Naive thymus-derived CD8-positive, alpha-beta T cell (primary cell): ENCODE measurements at places on chromosomes 11 and 22. TPM values are rescaled to one million over a fixed set of nuclear protein-coding genes. Genes with fewer than 3 reads are reported as not detected.

DNA sequence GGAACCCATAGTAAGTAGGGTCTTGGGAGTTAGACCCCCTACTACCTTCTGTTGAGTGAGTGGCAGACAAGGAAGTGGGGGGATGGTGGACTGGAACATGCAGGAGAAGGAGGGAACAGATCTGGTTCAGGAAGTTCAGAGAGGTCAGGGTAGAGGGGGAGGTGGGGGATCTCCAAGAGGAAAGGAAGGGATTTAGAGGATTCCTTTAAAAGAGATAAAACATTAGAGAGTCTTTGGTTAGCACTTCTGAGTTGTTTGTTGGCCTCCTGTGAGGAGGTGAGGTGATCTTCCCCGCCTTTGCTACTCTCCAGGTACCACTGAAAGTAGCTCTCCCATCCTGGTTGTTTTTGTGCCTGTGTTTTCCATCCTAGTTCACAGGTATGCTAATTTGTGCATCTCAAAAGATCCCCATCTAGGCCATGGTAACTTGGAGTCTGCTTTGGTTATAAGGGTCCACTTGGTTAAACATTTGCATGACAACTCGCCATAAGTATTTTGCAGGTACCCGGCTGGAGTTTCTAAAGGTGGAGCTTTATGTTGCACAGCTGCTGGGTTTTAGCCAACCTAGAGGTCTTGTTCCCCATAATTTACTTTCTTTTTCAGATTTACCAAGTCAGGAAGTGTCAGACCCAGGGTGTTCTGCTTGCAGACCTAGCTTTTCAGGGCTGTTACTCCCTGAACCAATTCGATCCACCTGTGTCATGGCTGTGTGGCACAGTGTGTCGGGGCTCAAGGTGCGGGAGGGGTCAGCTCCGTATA is 79.3 kb upstream of the SORL1 start:
- H3K27ac ChIP-seq, result no peak overlapping the region
- no peak for DNase-seq
- H3K36me3 ChIP-seq, result no peaks in the 10 kb centered on the region
- H3K4me3 ChIP-seq, result no peak overlapping the region
- peaks cover 82% of the 10 kb centered on the region for H3K4me1 ChIP-seq

DNA sequence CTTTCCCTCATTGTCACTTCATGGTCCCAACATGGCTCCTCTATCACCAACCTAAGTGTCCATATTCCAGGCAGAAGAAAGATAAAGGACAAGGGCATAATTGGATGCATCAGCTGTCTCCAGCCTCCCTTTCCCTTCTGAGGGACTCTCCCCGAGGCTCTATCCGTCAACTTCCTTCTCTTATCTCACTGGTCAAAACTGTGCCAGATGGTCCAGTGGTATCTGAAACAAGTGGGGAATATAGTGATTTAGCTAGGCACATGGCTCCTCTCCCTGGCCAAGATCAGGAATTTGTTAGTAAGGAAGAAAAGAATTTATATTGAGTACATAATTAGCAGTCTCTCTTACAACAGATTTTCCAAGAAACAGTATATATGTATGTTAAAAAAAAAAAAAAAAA is 12.6 kb upstream of the SPON1 start:
- no peak overlapping the region for H3K27ac ChIP-seq
- no peak for DNase-seq
- H3K4me1 ChIP-seq, result peaks cover 11% of the 10 kb centered on the region
- no peaks in the 10 kb centered on the region for H3K27me3 ChIP-seq

The SLC25A17 gene
- 13.6 TPM for total RNA-seq

DNA sequence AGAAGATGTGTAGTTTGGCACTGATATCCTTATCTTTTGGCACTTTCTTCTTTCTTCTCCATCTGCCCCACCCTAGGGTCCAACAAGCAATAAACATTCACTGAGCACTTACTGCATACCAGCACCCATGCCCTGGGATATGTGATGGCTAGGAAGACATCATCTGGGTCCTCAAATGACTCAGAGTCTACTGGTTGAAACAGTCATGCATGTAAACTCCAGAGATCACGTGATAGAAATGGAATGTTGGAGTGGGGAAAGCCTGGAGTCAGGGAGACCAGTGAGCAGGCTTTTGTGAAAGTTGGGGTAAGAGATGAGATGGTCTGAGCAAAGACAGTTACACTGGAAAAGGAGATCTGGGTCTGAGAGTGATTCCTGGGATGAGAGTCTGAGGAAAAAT is 724.9 kb upstream of the TENM4 start:
- no peaks in the 10 kb centered on the region for H3K4me1 ChIP-seq
- H3K4me3 ChIP-seq, result no peak overlapping the region
- H3K36me3 ChIP-seq, result no peaks in the 10 kb centered on the region
- H3K27ac ChIP-seq, result no peak overlapping the region
- DNase-seq, result no peak

DNA sequence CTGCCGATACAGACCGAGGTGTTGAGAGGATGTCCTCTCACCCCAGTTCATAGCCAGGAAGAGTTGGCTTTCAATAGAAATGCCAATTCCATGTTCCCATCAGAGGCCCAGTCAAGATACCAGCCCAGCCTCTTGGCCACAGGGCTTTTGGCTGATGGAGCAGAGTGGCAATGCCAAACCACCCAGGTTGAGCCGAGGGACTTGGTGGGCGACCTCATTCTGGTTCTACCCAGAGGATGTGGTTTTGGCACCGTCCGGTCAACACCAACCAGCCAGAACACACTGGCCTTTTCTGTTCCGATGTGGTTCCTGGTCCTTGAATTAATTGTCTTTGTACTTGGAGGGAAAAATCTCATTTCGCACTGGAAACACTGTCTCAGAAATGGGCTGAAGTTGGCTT is 60.5 kb downstream of the COMMD9 start:
- no peaks in the 10 kb centered on the region for H3K36me3 ChIP-seq
- no peak for DNase-seq
- no peaks in the 10 kb centered on the region for H3K4me1 ChIP-seq
- H3K27ac ChIP-seq, result no peak overlapping the region

- peaks cover 36% of the 10 kb centered on the region for H3K36me3 ChIP-seq
- no peak overlapping the region for H3K4me3 ChIP-seq
- no peak overlapping the region for H3K27ac ChIP-seq
- no peak for DNase-seq
- no peaks in the 10 kb centered on the region for H3K4me1 ChIP-seq
These were observed 23.8 kb downstream of the IGHMBP2 start for GRCh38 chr11:68927280-68928135.

The DRICH1 gene
- 1.8 TPM for total RNA-seq

GRCh38 chr11:91147885-91148284 is 925.0 kb upstream of the CHORDC1 start:
- no peak overlapping the region for H3K27ac ChIP-seq
- peaks cover 11% of the 10 kb centered on the region for H3K36me3 ChIP-seq
- no peak overlapping the region for H3K4me3 ChIP-seq
- H3K4me1 ChIP-seq, result no peaks in the 10 kb centered on the region
- no peak for DNase-seq
- no peaks in the 10 kb centered on the region for H3K27me3 ChIP-seq

GRCh38 chr22:44557064-44557748 is 59.2 kb upstream of the RTL6 start:
- H3K27ac ChIP-seq, result no peak overlapping the region
- H3K4me1 ChIP-seq, result no peaks in the 10 kb centered on the region
- no peak overlapping the region for H3K4me3 ChIP-seq
- no peaks in the 10 kb centered on the region for H3K36me3 ChIP-seq

The SPI1 gene
- total RNA-seq, result 3.4 TPM

- no peaks in the 10 kb centered on the region for H3K36me3 ChIP-seq
- H3K27ac ChIP-seq, result no peak overlapping the region
- no peak overlapping the region for H3K4me3 ChIP-seq
- H3K27me3 ChIP-seq, result peaks cover 52% of the 10 kb centered on the region
- peaks cover 19% of the 10 kb centered on the region for H3K4me1 ChIP-seq
- DNase-seq, result no peak
These were observed 2.1 kb upstream of the LHFPL7 start for GRCh38 chr22:24948356-24949202.

The PVALB gene
- total RNA-seq, result not detected

GRCh38 chr11:10917802-10918201 is 59.9 kb upstream of the ZBED5 start:
- H3K27me3 ChIP-seq, result no peaks in the 10 kb centered on the region
- no peak overlapping the region for H3K27ac ChIP-seq
- H3K4me3 ChIP-seq, result no peak overlapping the region
- H3K36me3 ChIP-seq, result no peaks in the 10 kb centered on the region

DNA sequence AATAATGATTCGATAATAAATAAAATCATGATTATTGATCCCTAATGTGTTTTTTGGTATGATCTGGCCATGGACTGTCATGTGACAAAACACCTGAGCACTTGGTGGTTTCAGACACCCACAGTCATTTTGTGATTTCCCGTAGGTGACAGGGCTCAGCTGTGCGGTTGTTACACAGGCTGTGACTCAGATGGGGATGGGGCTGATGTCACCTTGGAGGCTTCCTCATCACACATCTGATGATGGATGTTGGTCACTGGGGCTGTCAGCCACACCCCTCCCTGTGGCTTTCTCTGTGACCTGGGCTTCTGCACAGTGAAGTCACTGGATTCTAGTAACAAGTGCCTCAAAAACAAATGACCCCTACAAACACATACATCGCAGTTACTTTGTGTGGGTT is 995.1 kb downstream of the BRD1 start:
- peaks cover 28% of the 10 kb centered on the region for H3K27me3 ChIP-seq
- H3K27ac ChIP-seq, result no peak overlapping the region
- DNase-seq, result no peak
- H3K4me1 ChIP-seq, result peaks cover 2% of the 10 kb centered on the region
- H3K4me3 ChIP-seq, result no peak overlapping the region

DNA sequence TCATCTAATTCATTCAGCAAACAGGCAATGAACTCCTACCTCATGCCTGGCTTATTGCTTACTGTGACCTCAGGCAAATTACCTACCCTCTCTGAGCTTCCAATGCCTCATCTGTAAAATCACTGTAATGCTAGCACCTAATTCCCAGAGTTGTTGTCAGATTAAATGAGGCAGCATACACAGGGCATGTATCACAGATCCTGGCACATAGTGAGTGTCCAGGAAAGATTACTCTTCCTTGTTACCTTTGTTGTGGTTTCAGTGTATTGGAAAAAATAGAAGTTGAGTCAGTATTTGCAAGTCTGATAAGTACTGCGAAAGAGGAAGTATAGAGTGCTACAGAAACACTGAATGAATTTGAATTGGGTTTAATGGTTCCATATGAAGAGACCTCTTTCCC is 26.4 kb upstream of the LRRC55 start:
- H3K27me3 ChIP-seq, result peaks cover 32% of the 10 kb centered on the region
- no peaks in the 10 kb centered on the region for H3K4me1 ChIP-seq
- no peak for DNase-seq
- no peaks in the 10 kb centered on the region for H3K36me3 ChIP-seq
- H3K27ac ChIP-seq, result no peak overlapping the region

The APOBEC3F gene
- 24.3 TPM for total RNA-seq

DNA sequence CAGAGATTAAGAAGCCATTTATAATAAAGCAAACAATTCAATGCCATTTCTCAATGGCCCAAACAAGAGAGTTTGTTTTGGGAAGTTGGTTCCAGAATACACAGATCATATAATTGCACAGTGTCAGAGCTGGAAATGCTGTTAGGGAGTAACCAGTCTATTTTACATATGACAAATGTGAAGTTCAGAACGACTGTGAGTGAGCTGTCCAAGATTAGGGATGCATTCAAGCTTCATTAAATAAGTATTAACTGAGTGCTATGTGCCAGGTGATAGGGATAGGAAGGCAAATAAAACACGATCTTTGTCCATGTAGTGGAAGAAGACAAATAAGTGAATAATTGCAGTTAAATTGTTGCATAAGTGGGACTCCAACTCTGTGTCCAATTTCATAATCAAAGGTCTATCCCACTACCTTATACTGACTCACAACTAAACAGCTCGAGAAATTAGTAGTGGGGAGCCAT is 33.1 kb upstream of the PICALM start:
- no peak overlapping the region for H3K4me3 ChIP-seq
- no peak overlapping the region for H3K27ac ChIP-seq
- no peaks in the 10 kb centered on the region for H3K36me3 ChIP-seq
- H3K27me3 ChIP-seq, result peaks cover 3% of the 10 kb centered on the region

The MUC5AC gene
- not detected for total RNA-seq

DNA sequence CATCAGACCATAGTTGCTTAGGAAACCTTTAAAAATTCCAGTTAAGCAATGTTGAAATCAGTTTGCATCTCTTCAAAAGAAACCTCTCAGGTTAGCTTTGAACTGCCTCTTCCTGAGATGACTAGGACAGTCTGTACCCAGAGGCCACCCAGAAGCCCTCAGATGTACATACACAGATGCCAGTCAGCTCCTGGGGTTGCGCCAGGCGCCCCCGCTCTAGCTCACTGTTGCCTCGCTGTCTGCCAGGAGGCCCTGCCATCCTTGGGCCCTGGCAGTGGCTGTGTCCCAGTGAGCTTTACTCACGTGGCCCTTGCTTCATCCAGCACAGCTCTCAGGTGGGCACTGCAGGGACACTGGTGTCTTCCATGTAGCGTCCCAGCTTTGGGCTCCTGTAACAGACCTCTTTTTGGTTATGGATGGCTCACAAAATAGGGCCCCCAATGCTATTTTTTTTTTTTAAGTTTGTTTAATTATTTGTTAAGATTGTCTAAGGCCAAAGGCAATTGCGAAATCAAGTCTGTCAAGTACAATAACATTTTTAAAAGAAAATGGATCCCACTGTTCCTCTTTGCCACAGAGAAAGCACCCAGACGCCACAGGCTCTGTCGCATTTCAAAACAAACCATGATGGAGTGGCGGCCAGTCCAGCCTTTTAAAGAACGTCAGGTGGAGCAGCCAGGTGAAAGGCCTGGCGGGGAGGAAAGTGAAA is 73.4 kb downstream of the NCAPD3 start:
- H3K4me3 ChIP-seq, result no peak overlapping the region
- no peaks in the 10 kb centered on the region for H3K4me1 ChIP-seq
- H3K27me3 ChIP-seq, result no peaks in the 10 kb centered on the region
- peaks cover 2% of the 10 kb centered on the region for H3K36me3 ChIP-seq

DNA sequence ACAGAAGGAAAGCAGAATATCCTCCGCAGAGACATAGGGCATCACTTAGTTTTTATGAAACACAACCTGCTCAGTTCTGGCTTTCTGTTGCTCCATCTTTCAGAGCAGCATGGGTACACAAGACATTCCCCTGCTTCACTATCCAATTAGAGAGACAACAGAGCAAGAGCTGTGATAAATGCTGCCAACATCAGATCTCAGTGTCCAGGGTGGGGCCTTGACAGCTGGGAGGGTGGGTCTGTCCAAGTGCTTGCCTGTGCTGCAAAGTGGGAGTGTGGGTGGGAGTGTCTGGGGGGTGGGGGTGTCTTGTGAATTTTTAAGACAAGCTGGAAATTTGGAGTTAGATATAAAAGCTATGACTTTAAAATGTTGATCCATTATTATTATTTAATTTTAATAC is 369.6 kb downstream of the TENM4 start:
- H3K36me3 ChIP-seq, result no peaks in the 10 kb centered on the region
- H3K27ac ChIP-seq, result no peak overlapping the region
- no peaks in the 10 kb centered on the region for H3K4me1 ChIP-seq
- no peak overlapping the region for H3K4me3 ChIP-seq
- no peak for DNase-seq

- peaks cover 29% of the 10 kb centered on the region for H3K4me1 ChIP-seq
- peaks cover 20% of the 10 kb centered on the region for H3K36me3 ChIP-seq
- peak within 1 kb of the TSS; percentile 85 for H3K4me3 ChIP-seq
- peak within 1 kb of the TSS; percentile 88 for H3K27ac ChIP-seq
These were observed at the start of gene HTATIP2 for GRCh38 chr11:20363500-20364340. HTATIP2 (plus strand) TSS chr11:20363714; CDS start chr11:20364238, 524 bp downstream.
